ENCODE measurements at places on chromosomes 3 and 15.

DNA sequence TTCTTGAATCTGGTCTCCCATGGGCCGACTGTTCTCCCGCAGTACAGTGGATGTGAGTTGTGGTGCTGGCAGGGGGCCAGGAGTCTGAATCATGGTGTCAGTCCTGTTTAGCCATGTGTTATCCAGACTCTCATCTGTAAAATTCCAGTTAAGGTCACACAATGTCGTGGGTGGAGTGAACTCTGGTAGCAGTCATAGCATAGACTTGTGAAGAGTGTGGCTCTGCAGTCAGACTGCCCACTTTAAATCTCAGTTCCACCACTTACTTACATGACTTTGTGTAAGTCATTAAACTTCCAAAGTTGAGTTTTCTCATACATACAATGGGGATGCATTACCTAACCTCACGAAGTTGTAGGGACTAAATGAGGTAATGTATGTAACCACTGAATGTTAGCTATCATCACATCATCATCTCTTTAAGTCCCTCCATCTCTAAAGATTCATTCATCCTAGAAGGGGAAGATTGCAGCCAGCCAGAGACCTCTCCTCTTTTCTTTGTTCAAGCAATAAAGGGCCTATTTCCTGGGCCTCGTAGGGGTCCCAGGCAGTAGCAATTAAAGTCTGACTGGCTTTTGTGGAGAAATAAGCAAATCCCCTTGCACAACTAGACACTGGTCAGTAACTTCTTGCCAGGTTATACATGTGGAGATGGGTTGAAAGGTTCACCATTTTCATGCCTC, 93.9 kb downstream of the PCCB start:
- DNase-seq, result no peak

GRCh38 chr15:67030036-67030762, 35.2 kb upstream of the SMAD3 start:
- no peak for DNase-seq

DNA sequence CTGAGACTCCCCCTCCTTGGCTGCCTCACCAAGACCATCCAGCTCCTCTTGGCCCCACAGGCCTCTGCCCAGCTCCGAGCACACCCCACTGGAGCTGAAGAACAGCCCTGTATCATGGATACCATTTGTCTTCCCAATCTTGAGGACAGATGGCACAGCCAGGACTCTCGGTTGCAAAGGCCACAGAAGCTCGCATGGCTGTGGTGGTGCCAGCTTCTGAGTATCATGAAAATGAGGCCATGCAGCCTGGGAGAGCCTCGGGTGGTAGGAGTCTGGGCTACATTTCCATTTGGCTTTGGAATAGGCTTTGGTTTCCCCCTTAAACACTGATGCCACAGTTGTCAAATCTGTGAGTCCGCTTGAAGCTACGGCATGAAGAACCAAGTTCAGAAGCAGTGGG, 106.6 kb downstream of the SEMA5B start:
- DNase-seq, result no peak

- no peak for DNase-seq
These were observed 11.0 kb downstream of the SH3BP5 start for GRCh38 chr3:15321349-15321748.

DNA sequence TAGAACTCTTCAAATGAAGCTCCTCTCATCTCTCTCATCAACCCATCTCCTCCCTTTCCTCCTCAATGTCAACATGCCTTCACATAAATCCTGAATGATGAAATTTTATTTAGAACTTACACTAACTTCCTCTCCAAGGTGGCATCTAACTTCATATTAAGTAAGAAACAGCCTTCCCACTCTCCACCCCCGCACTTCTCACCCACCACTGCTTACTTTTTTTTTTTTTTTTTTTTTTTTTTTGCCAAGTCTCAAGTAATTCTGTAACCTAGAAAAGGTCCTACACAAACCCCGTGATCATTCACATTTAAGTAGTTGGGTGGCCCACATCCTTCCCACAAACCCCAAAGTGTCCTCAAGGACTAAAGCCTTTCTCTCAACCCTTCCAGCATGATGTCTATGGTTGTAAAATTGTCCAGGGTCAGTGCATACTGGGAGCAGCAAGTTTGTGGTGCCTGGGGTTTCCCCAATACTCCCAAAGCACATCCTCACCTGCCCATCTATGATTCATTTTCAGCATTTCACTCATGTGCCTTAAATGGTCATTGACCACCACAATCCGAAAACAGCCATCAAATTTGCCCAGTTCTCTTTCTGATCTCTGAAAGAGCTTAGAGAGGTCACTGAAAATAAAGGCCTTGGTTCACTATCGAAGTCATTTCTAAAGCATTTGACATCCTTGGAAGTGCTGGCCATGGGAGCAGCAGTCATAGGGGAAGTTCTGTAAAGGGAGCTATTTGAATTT, 47.2 kb downstream of the CD86 start:
- no peak for DNase-seq

DNA sequence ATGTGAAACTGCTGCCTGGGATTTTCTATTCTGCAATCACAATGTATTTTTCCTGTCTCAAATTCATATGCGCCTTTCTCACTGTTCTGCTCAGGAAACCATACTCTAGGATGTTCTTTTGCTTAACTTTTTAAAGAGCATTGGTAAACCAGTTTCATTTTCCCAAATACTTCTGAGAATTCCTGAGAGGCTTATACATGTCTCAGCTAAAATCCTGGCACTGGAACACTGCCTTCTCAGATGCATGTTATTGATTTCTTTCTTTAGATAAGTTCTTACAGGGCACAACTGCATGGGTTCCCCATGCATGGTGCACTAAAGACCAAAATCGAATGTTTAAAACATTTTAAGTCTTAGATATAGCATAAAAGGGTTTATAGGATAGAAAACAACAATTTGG, 178.3 kb upstream of the PLSCR5 start:
- DNase-seq, result no peak

DNA sequence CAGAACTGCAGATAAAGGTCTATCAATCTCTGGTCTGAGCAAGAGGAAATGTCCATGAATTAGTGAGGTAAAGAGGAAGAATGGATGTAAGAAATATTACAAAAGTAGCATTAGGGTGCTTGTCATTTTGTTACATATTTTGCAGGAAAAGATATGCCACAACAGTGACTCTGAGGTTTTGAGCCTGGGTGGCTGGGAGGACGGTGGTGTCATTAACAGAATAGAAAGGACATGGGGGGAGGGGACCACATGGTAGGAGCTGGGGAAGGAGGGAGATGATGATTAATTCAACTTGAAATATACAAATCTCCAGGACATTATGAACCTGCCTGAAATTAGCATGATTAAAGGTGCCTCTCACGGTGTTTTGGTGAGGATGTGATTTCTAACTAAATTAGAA, 245.5 kb upstream of the MDFIC2 start:
- no peak for DNase-seq

DNA sequence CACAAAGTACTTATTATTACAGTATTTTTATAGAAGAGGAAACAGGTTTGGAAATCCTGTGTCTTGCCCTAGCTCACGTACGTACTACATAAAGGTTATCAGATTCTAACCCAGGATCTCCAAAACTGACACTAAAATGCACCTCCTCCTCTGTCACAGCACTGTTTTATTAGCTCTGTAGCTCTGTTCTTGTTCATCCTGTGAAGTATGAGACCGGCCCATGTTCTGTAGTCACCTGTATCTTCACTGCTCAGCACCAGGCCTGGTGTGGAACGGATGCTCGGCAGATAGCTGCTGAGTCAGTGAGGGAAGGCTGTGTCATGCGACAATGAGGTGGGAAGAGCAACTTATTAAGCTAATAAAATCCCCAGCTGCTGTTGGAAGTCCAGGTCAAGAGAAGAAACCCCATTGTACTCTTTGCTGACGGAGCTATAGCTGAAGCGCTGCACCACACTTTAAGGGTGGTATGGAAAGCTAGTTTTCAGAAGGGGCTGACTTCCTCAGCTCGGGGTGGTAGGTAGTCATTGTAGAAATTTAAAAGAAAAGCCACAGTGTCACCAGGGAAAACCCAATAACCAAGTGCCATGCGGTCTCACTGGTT, 22.8 kb downstream of the BCL2A1 start:
- DNase-seq, result no peak

- DNase-seq, result no peak
These were observed 59.9 kb upstream of the RNU6-1 start for GRCh38 chr15:67899596-67900283.

- no peak for DNase-seq
These were observed 133.5 kb downstream of the APBA2 start for GRCh38 chr15:29018995-29019976.

All from stimulated activated CD4-positive, alpha-beta T cell treated with anti-CD3 and anti-CD28 coated beads, Interleukin-15, amount 100 ng/mL, for 1 hour (primary cell).